Natural killer cell (primary cell): ENCODE measurements at places on chromosomes 7 and 10.
A peak's percentile ranks its signal among the peaks of the same experiment; 100 is the strongest.

- DNase-seq, result no peak
These were observed 75.2 kb downstream of the ZNF22 start for GRCh38 chr10:45075826-45076380.

DNA sequence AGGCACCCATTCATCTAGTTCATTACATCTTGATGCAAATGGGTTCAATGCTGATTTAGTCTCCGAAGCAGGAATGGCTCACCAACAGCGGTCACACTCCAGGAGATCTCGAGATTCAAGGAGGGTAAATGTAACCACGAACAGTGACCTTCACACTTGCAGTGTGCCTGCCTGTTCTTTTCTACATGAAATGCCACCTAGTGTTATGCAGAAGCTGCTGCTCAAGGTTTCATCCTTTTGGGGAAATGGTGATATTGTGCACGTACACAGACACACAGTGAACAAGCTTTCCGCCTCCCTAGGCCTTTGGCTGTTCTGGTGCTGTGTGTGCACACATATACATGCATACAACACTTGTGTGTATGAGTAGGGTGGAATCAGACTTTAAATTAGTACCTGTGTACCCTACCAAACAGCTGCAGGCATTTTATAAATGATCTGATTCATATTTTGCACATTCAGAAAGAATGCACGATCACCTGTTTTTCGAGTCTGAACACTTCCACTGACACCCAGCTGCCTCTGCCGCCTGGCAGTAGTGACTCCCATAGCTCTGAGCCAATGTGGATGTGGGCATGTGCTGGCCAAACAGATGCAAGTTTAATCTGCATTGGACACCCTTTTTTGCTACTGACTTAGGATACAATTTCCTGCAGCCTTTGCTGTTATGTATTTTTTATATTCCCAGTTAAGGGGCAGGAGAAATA, 100.5 kb downstream of the TACC2 start:
- no peak for DNase-seq

DNA sequence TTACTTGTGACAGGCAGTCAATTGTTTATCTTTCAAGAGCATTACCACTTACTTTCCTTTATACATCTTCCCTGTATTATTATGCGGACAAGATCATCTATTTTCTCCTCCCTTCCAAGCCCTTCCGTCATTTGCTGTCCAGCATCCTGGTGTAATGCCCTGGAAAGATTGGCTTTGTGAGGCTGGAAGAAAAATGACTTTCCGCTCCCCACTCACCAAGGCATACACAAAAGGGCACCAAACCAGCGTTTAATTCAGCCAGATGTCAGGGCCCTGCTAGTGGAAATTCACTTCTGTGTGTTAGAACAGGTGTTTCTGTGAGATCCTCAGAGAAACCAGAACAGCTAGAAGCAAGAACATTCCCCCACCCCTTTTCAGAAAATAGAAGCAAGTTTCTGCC, 128.1 kb upstream of the NANOS1 start:
- no peak for DNase-seq

DNA sequence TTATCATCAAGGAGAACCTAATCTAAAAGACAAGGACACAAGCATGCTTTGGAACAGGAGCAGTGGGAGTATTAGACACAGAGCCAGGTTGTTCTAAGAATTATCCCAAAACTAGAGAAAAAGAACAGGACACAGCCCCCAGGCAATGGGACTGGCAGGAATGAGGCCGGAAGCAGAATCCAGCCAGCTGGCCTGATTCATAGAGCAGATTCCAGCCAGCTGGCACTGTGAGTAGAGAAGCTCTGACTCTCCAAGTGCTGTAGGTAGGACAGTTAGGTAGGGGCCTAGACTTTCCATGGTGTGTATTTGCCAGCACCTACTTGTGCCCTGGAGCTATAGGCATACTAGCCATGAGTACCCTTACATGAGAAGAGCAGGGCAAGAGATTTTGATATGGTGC, 13.3 kb upstream of the RAB18 start:
- DNase-seq, result no peak

DNA sequence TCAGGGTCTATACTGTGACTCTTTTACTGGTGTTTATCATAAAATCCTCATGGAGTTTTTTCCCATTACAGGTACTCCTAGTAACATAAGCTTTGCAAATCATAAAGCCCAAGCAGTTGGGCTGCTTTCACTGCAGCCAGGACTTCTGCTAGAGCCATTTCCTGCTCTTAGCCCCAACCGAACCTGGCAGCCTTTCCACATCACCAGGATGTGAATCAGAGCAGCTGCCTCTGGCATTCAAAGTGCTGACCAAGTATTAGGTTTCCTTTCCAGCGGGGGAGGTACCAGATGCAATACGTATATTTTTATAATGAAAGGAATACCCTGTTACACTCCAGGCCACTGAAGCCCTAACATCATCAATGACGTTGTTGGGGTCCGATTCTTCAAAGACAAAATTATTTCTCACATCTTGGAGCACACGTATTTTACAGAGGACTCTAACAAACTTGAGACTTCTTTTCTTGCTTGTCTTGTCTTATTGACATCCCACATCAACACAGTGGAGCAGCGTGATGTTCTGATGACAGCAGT, 3.6 kb upstream of the HTR5A start:
- no peak for DNase-seq

DNA sequence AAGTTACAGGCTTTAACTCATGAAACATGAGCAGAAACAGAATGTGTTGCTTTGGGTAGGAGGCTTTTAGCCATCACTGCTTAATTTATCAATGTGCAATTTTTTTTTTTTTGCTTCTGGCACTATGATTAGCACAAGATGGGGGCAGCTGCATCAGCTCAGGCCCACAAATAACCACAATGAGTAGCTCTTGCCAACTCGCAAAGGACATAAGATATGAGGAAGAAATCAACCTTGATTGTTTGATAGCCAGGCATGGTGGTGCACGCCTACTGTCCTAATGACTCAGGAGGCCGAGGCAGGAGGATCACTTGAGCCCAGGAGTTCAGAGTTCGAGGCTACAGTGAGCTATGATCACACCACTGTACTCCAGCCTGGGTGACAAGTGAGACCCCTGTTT, 12.3 kb downstream of the NOD1 start:
- no peak for DNase-seq

DNA sequence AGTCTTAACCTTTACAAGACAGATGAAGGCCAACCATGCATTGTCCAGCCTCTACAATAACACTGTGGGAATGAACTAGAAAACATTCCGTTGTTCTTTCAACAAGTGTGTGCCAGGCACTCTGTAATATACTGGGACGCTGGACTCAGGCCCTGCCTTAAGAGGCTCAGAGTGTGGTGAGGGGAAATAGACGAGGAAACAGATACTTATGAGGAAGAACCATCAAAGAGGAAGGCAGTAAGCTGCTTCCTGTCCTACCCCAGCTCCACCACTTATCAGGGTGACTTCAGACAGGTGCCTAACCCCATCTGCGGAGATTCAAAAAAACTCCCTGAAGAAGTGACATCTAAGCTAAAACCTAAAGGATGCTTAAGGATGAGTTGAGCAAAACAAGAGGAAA, 8.9 kb upstream of the TRIM8 start:
- peak; percentile 69 for DNase-seq

DNA sequence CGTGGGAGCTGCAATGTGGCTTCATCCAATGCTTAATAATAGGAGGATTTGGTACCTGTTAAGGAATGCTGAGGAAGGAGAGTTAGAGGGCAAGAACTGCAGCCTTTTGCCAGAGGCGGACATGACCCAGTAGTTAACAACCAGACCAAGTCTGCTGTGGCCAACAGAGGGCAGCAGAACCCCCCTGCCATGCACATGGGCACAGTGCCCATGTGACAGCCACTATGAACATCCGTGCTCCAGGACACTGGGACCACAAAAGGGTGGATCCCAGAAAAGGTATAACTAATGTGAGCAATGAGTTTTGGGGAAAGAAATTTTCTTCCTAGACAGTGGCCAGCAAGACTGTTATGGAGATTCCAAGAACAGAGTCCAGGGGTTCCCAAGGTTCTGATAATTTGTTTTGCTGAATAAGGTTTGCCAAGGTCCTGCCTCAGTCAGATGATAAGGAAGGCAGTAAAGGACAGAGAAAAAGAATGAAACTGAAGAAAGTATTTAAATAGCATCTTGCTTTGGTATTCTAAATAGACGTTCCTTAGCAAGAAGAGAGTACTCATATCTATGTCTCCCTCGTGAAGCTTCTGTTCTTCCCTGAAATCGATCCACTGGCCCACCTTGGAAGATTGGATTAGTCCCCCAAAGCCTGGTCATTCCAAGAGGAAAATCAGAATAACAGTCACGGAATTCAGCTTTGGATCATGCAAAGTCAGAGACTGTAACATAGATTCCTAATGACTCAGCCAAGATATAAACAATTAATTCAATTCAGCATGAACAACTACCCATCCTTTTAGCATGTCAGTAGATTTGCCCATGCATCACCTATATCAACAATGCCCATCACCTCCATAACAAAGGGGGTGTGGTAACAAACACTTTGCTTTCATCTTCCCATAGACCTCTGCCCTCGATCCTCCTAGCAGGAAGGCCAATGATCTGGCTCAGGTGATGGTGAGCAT, 56.0 kb downstream of the LGI1 start:
- DNase-seq, result peak; percentile 45

DNA sequence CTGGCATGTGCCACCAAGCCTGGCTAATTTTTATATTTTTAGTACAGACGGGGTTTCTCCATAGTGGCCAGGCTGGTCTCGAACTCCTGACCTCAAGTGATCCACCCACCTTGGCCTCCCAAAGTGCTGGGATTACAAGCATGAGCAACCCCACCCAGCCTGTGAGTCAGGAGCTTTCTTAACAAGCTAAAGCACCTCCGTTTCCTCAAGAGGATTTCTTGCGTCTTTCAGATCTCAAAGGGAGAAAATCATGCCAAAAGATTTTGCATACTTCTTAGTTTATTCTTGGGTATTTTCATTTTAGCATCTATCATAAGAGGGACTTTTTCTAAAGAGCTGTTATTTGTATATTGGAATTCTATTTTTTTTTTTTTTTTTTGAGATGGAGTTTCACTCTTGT, 47.9 kb upstream of the FOXK1 start:
- no peak for DNase-seq

GRCh38 chr10:47425813-47426419, 41.8 kb upstream of the ZNF488 start:
- no peak for DNase-seq

- no peak for DNase-seq
These were observed 33.2 kb upstream of the NAMPT start for GRCh38 chr7:106317971-106318370.

GRCh38 chr7:99898836-99899235, 20.5 kb downstream of the TRIM4 start:
- DNase-seq, result no peak

DNA sequence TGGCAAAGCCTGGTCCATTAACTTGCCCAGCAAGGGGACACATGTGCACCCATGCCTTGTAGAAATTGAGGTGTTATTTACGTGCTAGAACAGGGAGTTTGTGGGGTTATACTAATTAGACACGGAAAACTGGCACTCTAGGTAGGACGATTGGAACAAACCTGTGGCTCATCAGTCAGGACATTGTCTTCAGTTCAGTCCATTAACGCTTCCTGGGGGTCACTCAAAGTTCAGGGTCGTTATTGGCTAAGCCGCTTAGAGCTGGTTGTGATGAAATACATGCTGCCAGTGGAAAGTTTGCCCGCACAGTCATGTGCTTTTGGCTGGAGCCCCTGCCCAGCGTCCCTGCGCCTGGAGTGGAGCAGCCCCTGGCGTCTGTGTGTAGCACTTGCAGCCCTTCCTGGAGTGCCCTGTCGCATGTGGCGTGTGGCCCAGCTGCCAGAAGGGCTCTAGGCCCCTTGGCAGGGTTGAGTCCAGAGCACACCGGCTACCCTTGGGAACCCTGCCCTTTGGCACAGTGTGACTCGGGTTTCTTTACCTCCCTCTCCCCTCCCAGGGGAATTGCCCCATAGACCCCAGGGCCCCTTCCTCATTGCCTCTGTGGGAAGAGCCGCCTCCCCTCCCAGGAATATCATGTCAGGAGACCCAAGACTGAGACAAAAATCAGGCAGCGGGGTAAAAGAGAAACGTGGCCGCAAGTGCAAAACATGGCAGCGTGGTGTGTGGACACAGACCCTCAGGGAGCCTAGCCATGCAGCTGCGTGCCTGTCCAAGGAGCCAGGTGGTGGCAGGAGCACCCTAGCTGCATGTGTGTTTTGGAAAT, 9.8 kb downstream of the ZNF775 start:
- DNase-seq, result no peak

GRCh38 chr10:24911029-24911428, 41.4 kb downstream of the PRTFDC1 start:
- no peak for DNase-seq
